ENCODE measurements at places on chromosomes 6 and 20.

GRCh38 chr6:67935976-67936477 lies 699.1 kb upstream of the ADGRB3 start:
- DNase-seq, result no peak

DNA sequence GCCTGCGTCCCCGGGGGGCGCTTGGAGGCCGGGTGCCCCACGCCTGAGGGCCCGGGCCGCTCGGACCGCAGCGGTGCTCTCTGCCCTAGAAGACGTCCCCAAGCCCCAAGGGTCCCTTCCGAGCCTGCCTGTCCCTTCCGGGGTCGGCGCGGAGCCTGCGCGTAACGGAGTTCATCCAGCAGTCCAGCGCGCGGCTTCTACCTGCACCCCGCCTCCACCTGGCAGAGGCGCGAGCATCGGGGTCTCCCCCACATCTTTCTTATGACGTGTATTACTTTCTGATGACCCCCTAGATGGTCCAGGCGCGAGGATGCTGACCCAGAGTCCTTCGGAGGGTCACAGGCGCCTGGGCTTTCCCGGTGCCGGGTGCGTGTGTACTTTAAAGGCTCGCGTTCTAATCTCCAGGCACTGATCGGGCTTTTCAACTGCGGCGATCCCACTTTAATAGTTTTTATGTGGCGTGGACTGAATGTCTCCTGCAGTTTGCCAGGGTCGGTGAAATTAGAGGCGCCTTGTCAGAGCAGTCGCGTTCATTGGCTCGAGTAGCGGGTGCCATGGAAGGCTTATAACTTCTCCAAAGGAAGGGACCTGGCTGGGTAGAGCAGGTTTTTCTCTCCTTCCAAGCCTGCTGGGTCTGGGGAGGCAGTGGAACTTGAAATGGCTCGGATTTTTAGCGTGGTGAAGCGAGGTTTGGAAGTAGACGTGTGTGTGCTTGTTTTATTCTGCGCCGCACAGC lies 912 bp downstream of the EYA4 start:
- no peak for DNase-seq

DNA sequence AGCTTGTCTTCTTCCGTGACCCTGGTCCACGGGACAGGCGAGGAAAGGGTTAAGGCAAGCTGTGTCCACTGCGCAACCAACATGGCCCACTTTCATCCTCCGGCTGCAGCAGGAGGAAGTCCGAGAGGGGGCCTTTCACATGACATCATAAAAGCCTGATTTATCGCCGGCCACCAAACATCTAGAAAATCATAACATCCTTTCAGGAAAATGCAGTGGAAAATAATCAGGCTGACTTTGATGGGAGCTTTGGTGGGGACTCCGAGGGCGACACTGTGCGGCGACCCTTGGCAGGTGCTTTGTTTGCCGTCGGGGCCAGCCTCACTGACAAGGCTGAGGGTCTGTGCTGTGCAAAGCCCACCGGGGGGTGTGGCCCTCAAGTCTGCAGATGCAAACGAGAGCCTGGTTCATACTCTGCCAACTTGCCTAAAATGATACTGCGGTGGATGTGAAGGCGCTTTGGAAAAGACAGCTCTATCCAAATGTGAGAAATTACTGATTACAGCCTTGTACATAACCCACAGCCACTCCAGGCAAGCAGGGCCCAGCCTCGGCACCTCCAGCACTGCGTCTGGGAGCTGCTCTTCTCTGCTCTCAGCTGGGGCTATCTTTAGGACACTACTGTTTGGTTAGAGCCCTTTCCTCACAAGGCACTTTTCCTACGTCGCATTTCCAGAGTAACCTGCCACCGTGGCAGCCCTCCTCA lies 25.7 kb downstream of the FOXC1 start:
- no peak for DNase-seq

- no peak for DNase-seq
These were observed 58.4 kb downstream of the TRIM38 start for GRCh38 chr6:26021001-26021349.

DNA sequence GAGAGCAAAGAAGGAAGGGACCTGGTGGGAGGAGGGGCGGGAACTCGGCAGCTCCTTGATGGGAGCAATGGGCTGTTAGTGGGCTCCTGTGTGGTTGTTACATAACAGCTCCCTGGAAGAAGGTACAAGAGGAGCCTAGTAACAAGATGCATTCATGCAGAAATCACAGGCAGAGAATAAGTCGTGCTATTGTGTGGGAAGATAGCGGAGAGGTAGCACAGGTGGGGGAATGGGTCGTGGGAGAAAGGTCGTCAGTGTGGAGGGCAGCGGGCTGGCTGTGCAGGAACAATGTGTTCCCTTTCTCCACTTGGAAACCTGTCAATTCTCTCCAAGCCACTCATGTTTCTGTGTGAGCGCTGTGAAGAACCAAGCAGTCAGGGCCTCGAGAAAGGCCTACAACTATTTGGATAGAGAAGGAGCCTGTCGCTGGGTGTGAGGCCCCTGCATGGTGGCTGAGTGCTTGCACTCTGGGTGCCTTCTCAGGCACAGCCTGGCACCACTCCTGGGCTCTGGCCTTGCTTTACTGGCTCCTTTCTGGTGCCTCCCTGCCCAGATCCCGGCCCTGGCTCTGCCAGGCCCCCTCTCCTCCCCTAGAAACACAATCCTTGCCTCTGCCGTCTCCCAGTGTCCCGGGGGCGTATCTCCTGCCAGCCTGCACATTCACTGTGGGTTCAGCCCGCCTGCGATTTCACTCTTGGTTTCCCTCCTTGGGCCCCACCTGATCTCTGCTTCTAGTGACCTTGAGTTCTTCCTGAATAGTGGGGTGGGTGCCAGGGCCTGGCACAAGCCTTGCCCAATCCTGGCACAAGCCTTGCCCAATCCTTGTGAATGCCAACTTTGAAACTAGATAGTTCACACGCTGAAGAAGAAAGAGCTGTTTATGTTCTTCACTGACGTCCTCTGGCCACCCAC lies 7.4 kb upstream of the FGD2 start:
- DNase-seq, result no peak

- DNase-seq, result no peak
These were observed 15.5 kb upstream of the MEP1A start for GRCh38 chr6:46777476-46778346.

GRCh38 chr20:45308117-45308778 lies at the start of gene MATN4:
Gene MATN4, minus strand, starts transcription at chr20:45308299. Its CDS starts 2,717 bp downstream, at chr20:45305582.
- DNase-seq, result no peak

GRCh38 chr6:46526607-46527006 lies 35.4 kb upstream of the RCAN2 start:
- no peak for DNase-seq

- DNase-seq, result no peak
These were observed 4.0 kb upstream of the NNAT start for GRCh38 chr20:37516811-37517750.

- DNase-seq, result no peak
These were observed 16.7 kb downstream of the RPP21 start for GRCh38 chr6:30361661-30362060.

GRCh38 chr20:23101696-23102406 lies 15.7 kb upstream of the CD93 start:
- no peak for DNase-seq

DNA sequence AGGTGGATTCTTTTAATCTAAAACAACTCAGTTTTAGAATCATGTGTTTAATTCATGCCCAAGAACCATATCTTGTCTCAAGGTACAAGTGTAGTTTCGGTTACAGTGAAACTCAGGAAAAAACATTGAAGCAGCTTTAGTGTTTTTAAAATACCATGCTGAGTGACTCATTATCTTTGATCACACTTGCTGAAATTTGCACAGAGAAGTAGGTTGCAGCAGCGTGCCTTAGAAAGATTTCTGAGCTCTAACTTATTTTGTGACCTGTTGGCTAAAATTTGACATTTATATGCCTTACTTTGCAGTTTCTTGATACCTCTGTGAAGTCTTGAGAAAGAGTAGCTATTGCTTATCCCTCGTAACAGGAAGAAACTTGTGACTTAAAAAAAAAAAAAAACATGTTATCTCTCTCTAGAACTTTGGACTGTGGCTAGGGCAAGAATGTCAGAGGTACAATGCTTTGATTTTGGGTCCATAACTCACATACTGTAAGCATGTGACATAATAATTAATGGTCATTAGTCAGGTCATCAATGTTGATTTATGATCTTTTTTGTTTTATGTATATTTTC lies 34.5 kb upstream of the FUCA2 start:
- no peak for DNase-seq

GRCh38 chr20:18363708-18364107 lies 75.4 kb downstream of the ZNF133 start:
- DNase-seq, result no peak

- no peak for DNase-seq
These were observed 317.3 kb downstream of the TAF4 start for GRCh38 chr20:61748376-61748775.

DNA sequence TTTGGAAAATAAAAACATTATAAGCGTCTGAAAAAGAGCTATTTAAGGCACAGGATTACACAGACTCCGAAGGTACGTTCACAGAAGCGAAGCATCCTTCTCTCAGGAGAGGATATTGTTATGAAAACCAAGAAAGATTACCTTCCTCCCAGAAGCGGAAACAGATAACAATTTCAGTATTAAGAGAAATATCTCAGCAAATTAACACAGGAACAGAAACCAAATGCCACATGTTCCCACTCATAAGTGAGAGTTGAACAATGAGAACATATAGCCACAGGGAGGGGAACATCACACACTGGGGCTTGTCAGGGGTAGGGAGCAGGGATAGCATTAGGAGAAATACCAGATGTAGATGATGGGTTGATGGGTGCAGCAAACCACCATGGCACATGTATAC lies 109.7 kb downstream of the CDK19 start:
- DNase-seq, result no peak

GRCh38 chr6:37717836-37718251 lies 20.2 kb upstream of the MDGA1 start:
- no peak for DNase-seq

GRCh38 chr6:156879591-156879990 lies 102.4 kb downstream of the ARID1B start:
- DNase-seq, result no peak

GRCh38 chr6:124795643-124796463 lies 166.4 kb upstream of the RNF217 start:
- DNase-seq, result no peak

DNA sequence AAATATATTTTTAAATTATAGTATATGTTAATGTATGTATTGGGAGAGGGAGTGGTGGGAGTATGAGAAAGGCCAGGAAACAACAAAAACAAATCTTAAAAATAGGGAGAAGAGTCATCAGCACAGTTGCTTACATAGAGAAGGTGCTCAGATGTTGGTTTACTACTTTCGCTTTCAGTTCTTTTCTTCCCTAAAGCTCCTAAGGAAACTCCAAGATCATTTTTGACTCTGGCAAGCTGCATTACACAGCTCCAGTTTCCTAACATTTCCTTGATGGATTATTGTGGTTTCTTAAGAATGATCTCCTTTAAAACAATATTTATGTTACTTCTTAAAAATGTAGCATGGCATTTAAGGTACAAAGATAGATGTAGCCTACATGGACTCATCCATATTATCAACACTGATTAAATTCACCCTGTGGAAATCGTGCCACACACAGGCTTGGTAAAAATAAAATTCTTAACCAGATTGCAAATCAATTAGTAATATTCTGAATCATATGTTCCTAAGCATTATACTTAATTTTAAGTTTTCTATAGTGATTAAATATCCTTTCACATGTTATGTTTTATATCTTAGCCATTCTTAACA lies 118.0 kb upstream of the MAN1A1 start:
- no peak for DNase-seq

Data from Jurkat, Clone E6-1 (cell line).